Effector memory CD4-positive, alpha-beta T cell (primary cell): ENCODE measurements at places on chromosomes 6 and 20.

DNA sequence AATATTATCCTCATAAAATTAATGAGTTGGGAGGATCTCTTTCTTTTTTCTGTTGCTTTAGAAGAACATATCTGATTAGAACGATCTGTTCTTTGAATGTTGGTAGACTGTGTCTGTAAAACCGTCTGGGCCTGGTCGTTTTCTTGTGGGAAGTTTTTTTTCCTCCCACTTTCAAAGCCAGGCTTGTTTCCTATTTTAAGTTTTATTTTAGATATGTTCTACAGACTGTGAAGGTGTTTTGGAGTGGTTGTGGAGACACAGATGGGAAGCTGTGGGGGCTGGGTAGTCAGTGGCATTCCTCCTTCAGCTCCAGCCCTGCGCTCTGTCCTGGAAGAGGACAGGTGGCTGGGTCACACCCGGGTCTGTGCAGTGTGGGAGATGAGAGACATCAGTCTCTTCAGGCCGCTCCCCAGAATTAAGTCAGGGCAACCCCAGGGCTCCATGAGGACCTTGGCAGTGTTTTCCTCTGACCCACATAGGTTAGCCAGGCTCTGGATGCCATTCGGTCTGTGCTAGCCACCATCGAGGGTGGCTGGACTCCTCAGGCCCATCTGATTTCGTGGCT is 92.0 kb upstream of the SCP2D1 start:
- DNase-seq: no peak
- no peaks in the 10 kb centered on the region for H3K36me3 ChIP-seq
- H3K4me1 ChIP-seq: no peaks in the 10 kb centered on the region
- no peak overlapping the region for H3K27ac ChIP-seq
- H3K27me3 ChIP-seq: no peaks in the 10 kb centered on the region
- H3K4me3 ChIP-seq: no peak overlapping the region

GRCh38 chr20:38221119-38221589 is 39.4 kb downstream of the KIAA1755 start:
- H3K4me3 ChIP-seq: no peak overlapping the region
- DNase-seq: peak; percentile 30
- peaks cover 2% of the 10 kb centered on the region for H3K4me1 ChIP-seq
- H3K27ac ChIP-seq: no peak overlapping the region
- no peaks in the 10 kb centered on the region for H3K36me3 ChIP-seq

DNA sequence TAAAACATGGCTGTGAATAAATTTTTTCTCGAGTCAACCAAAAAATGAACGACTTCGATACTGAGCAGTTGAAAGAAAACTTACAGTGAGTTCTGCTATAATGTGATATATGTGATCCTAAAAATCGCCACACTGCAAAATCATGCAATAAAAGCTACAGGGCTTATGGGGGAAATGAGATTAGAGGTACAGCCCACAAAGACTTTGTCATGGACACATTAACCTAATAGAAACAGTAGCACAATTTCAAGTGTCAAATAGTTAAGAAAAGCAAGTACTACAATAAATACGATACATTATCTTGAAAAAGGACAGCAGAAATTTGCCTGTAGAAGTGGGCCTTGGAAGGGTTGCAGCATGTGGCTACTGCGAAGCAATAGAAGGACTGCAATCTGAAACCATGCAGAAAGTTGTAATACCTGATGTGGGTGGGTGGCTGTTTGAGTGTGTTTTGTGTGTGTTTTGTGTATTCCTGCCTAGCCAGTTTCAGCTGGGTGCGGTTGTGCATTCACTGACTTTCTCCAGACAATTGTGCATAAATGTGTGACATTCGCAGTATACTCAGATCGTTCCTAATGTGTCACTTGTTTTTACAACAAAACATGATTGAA is 79.1 kb downstream of the RPP40 start:
- no peak for DNase-seq
- H3K4me1 ChIP-seq: no peaks in the 10 kb centered on the region
- no peak overlapping the region for H3K27ac ChIP-seq
- no peaks in the 10 kb centered on the region for H3K36me3 ChIP-seq
- no peaks in the 10 kb centered on the region for H3K27me3 ChIP-seq

DNA sequence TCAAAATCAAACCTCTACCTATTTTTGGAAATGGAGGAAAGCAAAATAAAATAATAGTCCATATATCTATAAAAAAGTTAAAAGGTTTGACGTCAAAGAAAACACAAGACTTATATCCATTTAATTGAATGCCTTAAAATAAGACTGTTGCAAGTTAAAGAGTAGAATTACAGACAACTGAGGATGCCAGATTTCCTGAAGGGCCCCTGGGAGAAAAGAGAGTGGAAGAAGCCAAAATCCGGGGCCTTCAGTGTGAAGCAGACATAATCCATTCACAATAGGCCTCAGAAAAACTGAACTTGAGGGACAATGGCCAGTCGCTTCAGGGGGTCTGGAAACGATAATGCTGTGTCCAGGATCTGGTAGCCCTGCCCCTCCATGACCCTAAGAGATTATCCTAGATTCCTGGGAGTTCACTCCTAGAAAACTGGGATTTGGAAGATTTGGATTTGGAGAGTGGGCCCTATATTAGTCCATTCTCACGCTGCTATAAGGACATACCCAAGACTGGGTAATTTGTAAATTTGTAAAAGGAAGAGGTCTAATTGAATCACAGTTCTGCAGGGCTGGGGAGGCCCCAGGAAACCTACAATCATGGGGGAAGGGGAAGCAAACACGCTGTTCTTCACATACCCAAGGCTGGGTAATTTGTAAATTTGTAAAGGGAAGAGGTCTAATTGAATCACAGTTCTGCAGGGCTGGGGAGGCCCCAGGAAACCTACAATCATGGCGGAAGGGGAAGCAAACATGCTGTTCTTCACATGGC is 94.0 kb upstream of the SLC2A12 start:
- H3K27ac ChIP-seq: no peak overlapping the region
- no peaks in the 10 kb centered on the region for H3K4me1 ChIP-seq
- no peaks in the 10 kb centered on the region for H3K36me3 ChIP-seq

- no peaks in the 10 kb centered on the region for H3K4me1 ChIP-seq
- DNase-seq: no peak
- H3K4me3 ChIP-seq: no peak overlapping the region
- H3K36me3 ChIP-seq: no peaks in the 10 kb centered on the region
- H3K27me3 ChIP-seq: no peaks in the 10 kb centered on the region
Observed at GRCh38 chr6:110265273-110265672, 85.0 kb downstream of the CDC40 start.

DNA sequence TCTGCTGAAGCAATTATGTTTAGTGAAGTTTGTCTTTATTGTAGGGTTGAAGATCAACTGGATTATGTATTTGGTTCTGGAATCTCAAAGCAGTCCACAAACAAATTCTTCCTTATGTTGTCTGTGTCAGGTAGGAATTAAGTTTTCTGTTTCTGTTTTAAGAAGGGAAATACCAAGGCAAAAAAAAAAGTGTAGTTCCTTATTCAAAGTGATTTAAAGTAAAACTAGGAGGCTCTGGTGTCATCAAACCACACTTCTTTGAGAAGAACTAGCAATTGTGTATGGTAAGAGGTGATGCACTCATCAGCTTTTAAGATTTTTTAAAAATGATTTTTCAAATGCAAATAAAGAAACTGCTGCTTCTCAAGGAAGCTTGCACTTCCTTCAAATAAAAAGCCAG is 1.9 kb downstream of the FAM135A start:
- H3K4me3 ChIP-seq: no peak overlapping the region
- no peaks in the 10 kb centered on the region for H3K27me3 ChIP-seq
- DNase-seq: no peak
- H3K4me1 ChIP-seq: peaks cover 9% of the 10 kb centered on the region
- no peak overlapping the region for H3K27ac ChIP-seq
- H3K36me3 ChIP-seq: no peaks in the 10 kb centered on the region

DNA sequence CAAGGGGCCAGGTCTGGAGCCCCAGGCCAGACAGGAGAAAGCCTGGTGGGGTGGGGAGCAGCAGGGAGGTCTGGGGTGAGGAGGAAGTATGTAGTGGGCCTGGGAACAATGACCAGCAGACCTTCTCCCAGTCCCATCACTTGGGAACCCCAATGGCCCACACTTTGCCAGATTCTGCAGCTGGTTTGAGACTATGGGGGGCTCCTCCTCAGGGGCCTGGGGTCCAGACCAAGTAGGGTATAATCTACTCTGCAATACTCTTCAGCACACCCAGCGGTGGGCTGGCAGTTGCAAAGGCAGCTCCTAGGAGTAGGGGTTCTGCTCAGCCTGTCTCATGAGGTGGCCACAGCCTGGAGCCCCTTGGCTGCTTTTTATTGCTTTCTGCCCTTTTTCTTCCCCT is 52.8 kb downstream of the NPEPL1 start:
- no peak for DNase-seq
- no peaks in the 10 kb centered on the region for H3K4me1 ChIP-seq
- no peak overlapping the region for H3K27ac ChIP-seq

GRCh38 chr20:47357296-47358038 is 968 bp upstream of the ZMYND8 start:
- H3K27ac ChIP-seq: peak overlapping the region; percentile 84
- DNase-seq: peak; percentile 44
- no peaks in the 10 kb centered on the region for H3K27me3 ChIP-seq
- H3K36me3 ChIP-seq: no peaks in the 10 kb centered on the region
- peak overlapping the region; percentile 23 for H3K4me3 ChIP-seq

- no peak overlapping the region for H3K4me3 ChIP-seq
- H3K27ac ChIP-seq: no peak overlapping the region
- H3K36me3 ChIP-seq: no peaks in the 10 kb centered on the region
- no peaks in the 10 kb centered on the region for H3K4me1 ChIP-seq
- no peaks in the 10 kb centered on the region for H3K27me3 ChIP-seq
- no peak for DNase-seq
Observed at GRCh38 chr6:158158123-158158522, 9.9 kb downstream of the SERAC1 start.

GRCh38 chr20:47146686-47147085 is 209.8 kb downstream of the ZMYND8 start:
- DNase-seq: no peak
- no peaks in the 10 kb centered on the region for H3K36me3 ChIP-seq
- H3K4me1 ChIP-seq: no peaks in the 10 kb centered on the region
- no peak overlapping the region for H3K4me3 ChIP-seq
- H3K27ac ChIP-seq: no peak overlapping the region

GRCh38 chr6:169789146-169789943 is 37.9 kb downstream of the ERMARD start:
- H3K4me3 ChIP-seq: peak overlapping the region; percentile 60
- peaks cover 7% of the 10 kb centered on the region for H3K4me1 ChIP-seq
- no peaks in the 10 kb centered on the region for H3K27me3 ChIP-seq
- no peak for DNase-seq
- no peak overlapping the region for H3K27ac ChIP-seq
- H3K36me3 ChIP-seq: no peaks in the 10 kb centered on the region

DNA sequence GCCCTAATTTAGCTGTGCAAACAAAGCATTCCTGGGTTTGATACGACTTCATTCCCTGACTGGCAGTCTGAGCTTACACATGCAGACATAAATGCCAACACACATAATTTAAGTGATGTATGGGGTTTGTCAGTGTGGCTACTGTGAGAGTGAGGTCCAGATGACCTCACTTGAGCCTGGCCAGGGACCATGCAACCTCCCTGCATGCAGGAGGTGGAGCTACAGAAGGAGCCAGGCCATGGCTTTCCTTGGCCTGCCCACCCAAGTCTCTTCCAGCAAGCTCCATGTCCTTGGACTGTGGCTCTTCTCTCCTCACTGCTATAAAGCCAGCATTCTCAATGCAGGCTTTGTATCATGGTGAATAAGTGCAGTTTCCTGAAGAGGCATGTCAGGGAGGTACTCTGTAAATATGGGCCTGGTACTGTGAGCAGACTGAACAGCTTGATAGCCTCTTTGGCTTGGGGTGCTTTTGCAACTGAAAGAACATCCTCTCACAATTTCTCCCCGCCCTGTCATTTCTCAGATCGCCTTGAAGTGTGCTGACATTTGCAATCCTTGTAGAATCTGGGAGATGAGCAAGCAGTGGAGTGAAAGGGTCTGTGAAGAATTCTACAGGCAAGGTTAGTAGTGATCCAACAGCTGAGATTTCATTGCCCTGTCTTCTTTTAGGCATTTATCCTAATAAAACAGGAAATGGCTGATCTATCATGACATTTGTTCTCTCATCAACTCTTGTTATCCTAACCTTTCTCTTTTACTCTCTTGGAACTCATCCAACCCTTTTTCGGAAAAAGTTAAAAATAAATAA is 69.2 kb downstream of the MTFR2 start:
- H3K4me3 ChIP-seq: no peak overlapping the region
- DNase-seq: no peak
- no peaks in the 10 kb centered on the region for H3K36me3 ChIP-seq
- no peaks in the 10 kb centered on the region for H3K27me3 ChIP-seq

DNA sequence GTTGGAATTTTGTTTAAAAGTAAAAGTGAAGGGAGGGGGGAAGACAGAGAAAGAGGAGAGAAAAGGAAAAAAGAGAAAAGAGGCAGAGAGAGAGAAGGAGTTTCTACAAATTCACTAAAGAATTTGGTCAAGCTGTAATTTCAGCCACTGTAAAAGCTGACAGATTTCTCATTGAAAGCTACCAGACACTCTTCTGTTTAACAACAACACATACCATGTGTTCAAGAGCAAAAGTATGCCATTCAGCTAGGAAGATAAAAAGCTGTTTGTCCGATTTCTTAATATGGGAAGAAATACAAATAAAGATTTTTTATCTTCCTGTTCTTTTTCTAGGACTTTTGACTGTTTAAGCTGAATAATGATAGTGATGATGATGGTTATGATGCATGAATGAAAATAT is 204.8 kb upstream of the RSPO3 start:
- no peak overlapping the region for H3K27ac ChIP-seq
- no peaks in the 10 kb centered on the region for H3K4me1 ChIP-seq
- no peaks in the 10 kb centered on the region for H3K27me3 ChIP-seq
- DNase-seq: no peak

DNA sequence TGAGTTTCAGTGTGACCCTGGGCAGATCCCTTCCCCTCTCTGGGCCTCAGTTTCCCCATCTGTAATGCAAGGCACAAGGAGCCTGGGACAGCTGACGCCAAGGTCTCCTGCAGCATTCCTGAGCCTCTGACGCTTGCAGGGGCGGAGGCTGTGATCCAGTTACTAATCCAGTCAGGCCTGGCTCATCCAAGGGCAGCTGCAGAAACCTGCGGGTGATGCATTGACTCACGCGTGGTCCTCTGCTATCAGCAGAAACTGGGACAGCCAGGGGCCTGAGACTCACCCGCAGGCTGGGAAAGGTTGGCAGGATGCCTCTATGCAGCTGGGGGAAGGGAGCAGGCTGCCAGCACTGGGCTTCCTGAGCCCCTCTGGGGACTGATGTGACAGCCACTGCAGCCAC is 65.0 kb upstream of the SIRPA start:
- no peaks in the 10 kb centered on the region for H3K4me1 ChIP-seq
- no peak overlapping the region for H3K4me3 ChIP-seq
- H3K36me3 ChIP-seq: no peaks in the 10 kb centered on the region
- DNase-seq: no peak
- H3K27me3 ChIP-seq: no peaks in the 10 kb centered on the region
